ENCODE measurements at places on chromosomes 6 and 20.

DNA sequence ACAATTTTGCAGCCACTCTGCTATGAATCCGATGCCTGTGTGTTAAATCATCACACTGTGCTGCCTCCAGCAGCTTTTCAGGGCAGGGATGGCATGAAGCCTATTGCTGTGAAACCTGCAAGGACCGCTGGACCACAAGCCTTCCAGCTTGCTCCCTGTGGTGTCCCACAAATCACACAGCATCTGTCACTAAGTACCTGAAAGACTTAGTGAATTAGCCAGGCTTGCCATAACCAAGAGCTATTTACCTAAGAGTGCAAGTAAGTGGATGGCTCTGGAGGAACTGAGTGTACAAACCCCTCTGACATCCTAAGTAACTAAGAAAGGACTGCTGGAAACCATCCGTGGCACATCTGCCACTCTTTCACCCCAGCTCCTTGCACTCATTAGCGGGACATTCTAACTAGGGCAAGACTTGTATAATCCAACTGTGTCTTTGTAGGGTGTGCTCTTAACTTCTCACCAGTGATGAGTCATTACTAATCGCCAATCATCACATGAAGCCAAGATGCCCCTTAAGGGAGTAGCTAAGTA lies 34.7 kb downstream of the FOXQ1 start:
- DNase-seq = no peak

GRCh38 chr20:53390770-53391169 lies 202.9 kb downstream of the ZNF217 start:
- DNase-seq = no peak

GRCh38 chr6:161104966-161105365 lies 113.4 kb downstream of the MAP3K4 start:
- no peak for DNase-seq

DNA sequence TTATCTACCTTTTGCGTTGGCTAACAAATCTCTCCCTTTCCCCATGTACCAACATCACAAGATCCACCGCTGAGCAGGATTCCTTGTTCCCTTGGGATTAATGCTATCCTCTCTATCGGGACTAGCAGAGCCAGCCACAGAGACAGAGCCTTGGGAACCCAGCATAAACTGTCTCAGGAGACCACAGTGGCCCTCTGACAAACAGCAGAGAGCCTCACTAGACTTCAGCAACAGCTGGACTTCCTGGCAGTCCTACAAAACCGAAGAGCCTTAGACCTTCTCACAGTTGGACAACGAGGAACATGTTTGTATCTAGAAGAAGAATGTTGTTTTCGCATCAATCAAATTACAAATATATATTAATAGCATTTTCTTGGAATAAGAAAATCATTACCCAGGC lies 39.6 kb upstream of the POU5F1 start:
- no peak for DNase-seq

- no peak for DNase-seq
Observed at GRCh38 chr20:17205084-17205813, 21.6 kb upstream of the PCSK2 start.

GRCh38 chr6:82687855-82688254 lies 324.2 kb downstream of the TPBG start:
- DNase-seq = no peak

- no peak for DNase-seq
Observed at GRCh38 chr6:26033941-26034354, 53.3 kb upstream of the HFE start.

DNA sequence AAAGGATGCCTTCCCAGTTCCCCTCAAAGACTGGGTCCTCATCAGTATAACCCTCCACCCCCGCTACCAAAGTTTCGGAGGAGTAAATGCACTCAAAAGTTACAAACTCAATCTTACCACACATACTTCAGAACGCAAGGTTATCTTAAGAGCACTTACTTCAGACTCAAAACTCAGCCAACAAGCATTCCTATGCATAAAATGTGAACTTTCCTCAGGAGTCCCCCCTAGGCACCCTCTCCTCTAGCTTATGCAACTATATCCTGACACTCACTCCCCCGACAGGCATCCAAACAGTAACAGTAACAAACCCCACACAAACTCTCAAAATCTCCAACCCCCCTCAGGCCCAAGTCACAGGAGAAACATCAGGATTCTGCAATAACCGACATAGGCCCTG lies 11.1 kb upstream of the ADTRP start:
- DNase-seq = no peak

DNA sequence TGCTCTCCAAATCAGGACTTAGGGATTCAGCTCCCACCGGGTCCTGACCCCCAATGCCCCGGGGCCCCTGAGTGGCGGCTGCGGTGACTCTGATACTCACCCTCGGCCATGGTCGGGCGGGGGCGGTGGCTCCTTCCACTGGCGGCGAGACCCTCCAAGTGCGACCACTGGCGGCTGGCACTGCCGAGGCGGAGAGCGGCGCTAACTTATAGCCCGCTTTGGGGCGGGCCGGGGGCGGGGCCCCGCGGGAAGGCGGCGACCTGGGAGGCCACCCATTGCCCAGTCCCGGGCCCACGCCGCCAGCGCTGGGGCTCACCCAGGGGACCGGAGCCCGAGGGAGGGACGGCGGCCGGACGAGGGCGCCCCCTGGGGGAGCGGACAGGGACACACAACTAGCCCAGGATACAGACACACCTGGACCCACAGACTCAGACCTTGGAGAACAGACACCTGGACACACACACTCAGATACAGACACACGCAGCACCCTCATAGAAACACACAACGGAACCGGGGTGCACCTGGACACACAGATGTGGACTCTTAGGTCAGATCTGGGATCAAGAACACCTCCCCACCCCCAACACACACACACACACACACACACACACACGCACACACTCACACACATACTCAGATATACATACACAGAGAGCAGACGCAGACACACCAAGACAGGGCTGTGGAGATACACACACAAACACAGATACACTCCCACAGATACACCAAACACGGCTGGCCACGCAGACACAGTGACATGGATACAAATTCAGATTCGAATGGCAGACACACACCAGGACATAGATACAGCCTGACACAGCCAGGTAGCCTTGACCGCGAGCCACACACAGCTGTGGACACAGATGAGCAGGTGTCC lies at the start of gene TGM2:
Gene TGM2 (minus strand): TSS at position 182 of the 877 bp plus-strand sequence. CDS start 72 bp downstream, at position 110.
- no peak for DNase-seq

DNA sequence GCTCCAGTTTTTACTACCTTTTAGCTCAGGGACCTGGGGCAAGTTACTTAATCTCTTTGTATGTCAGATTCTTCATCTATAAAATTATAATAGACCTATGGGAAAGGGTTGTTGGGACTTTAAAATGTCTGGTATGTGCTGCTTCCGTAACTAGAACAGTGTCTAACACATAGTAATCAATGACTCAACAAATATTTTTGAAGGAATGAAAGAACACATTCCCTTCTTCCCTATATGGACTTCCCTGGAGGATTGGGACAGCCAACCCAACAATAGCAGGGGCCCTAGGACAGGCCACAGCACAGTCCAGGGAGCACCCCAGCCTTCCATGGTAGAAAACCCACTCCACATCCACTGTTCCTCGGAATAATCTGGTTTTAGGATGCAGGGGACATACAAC lies 50.7 kb upstream of the TPD52L1 start:
- no peak for DNase-seq

DNA sequence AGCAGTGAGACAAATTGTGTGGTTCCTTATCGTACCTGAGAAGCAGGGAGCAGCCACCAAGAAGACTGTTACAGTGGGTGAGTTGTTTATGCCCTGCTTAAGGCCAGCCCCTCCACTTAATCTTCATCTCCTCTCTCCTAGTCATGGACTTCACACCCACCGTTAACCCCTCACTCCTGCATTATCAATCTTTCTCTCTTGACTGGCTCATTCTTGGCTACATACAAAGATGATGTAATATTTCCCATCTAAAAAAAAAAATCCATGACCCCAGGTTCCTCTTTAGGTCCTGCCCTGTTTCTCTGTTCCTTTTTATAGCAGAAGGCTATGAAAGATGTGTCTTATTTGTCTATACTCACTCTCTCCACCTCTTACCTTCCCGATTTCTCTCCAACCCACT lies 72.4 kb downstream of the SHLD1 start:
- DNase-seq = no peak

DNA sequence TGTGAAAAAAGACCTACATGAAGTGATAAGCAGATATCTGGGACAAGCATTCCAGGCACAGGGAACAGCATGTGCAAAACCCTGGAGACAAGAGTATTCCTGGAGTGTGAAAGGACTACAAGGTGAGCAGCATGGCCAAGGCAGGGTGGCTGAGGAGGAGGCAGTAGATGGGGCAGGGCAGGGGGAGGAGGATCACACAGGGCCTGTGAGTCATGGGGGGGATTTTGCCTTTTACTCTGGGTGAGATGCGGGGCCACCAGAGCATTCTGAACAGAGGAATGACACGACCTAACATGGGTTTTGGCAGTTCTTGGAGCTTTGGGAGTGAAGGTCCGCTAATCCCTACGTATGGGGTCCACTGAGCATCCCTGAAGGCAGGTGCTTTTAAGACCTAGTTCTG lies 69.8 kb upstream of the CCN6 start:
- DNase-seq = no peak

DNA sequence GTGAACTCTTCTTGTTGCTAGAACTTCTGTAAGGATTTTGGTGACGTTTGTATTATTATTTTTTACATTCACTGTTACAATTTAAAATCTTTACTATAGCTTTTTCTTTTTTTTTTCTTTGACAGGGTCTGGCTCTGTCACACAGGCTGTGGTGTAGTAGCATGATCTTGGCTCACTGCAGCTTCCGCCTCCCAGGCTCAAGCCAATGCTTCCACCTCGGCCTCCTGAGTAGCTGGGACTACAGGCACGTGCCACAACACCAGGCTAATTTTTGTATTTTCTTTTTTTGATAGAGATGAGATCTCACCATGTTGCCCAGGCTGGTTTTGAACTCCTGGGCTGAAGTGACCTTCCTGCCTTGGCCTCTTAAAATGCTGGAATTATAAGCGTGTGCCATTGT lies 21.2 kb downstream of the HECA start:
- DNase-seq = no peak
